ENCODE measurements at places on chromosomes 7 and 10.
A peak's percentile ranks its signal among the peaks of the same experiment; 100 is the strongest.

GRCh38 chr10:27624941-27625340, 120.7 kb downstream of the MKX start:
- no peak for DNase-seq

DNA sequence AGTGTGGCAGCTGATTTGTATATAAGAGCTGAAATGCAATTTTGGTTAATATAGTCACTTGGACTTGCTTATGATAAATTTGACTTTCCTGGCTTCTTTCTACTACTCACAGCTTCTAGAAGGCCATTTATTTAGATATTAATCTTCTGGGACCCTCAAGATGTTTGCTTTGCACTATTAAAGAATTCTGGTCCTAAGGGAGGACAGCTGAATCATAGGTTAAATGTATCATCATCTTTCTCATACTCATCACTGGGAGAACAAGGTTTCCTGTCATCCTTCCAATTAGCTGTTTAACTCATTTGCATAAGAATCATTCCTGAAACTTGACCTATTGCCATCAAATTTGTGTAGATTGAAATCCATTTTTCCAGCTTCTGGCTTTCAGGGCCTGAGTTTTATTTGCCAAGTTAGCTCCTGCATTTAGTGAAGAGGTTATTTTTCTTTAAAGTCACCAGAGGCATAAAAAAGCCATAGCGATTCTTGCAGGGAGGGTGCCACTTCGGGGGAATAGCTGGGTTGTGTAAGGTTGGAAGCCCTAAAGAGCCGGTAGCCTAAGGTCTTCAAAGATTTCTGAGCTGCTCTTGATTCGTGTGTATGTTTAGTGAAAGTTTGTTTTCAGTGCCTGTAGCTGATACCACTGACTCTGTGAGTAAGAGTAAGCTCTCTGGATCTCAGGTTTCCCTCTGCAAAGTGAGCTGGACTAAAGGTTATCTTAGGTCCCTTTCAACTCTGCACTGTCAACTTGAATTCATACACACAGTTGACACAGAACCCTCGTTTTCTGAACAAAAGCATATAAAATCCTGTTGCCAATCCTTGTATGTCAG, 4.3 kb downstream of the MAP3K8 start:
- no peak for DNase-seq

- no peak for DNase-seq
These were observed 217.1 kb upstream of the FRMD4A start for GRCh38 chr10:14547816-14548215.

- DNase-seq: no peak
These were observed 190.0 kb upstream of the ZWINT start for GRCh38 chr10:56551037-56551436.

GRCh38 chr7:118306771-118307170, 82.3 kb downstream of the ANKRD7 start:
- DNase-seq: no peak

DNA sequence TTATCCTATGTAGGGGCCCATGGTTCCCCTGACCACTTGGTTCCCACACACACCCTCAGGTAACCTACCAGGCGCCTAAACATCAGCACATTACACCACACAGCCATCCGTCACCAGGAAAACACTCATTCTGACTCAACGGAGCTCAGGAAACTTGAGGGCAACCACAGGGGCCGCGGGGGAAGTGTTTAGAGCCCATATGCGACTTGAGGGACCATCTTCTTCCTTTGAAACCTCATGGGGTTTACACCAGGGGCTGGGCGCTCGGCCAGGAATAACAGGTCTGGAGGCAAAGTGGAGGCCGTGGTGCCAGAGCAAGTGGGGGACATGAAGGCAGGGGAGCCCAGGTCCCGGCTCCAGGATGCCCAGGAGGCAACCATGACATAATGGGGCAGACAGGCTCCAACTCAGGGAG, 1.5 kb downstream of the STX1A start:
- peak; percentile 81 for DNase-seq

DNA sequence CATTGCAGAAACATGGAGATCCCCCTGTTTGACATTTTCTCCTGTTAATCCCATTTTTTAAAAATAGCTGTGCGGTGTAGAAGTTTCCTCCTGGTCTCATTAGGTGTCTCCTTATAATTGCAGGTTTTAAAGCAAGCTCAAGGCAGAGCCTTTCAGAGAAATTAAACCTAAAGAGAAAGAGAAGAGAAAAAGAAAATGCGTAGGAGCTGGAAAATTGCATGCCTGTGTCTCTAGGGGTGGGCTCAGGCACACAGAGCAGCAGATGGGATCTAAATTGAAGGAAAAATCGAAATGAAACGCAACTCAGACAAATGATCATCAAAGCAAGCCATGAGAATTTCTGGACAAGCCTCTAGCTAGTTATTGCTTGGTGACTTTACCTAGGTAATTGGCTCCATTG, 40.1 kb downstream of the GPR26 start:
- DNase-seq: no peak
